ENCODE measurements at places on chromosomes 5 and 9. TPM values are rescaled to one million over a fixed set of nuclear protein-coding genes. Genes with fewer than 3 reads are reported as not detected.

NRG2 gene
- 4.5 TPM for total RNA-seq

MELK gene
- 7.6 TPM for total RNA-seq

GRM6 gene
- total RNA-seq: under 0.01 TPM

NR3C1 gene
- 149 TPM for total RNA-seq

GMCL2 gene
- not detected for total RNA-seq

SGCD gene
- 81.6 TPM for total RNA-seq

KIF20A gene
- 16.3 TPM for total RNA-seq

RNF14 gene
- total RNA-seq: 103 TPM

SOX30 gene
- under 0.01 TPM for total RNA-seq

AK1 gene
- total RNA-seq: 62.8 TPM

GOLM1 gene
- total RNA-seq: 41.5 TPM

COL15A1 gene
- 29.7 TPM for total RNA-seq

FBLL1 gene
- 0.65 TPM for total RNA-seq

CDX1 gene
- not detected for total RNA-seq

PRRX2 gene
- 92.7 TPM for total RNA-seq

IFT74 gene
- total RNA-seq: 15.1 TPM
